Stimulated activated CD8-positive, alpha-beta memory T cell treated with anti-CD3 and anti-CD28 coated beads, Interleukin-7, amount 100 ng/mL, for 1 hour (primary cell): ENCODE measurements at places on chromosomes 2 and 18.

DNA sequence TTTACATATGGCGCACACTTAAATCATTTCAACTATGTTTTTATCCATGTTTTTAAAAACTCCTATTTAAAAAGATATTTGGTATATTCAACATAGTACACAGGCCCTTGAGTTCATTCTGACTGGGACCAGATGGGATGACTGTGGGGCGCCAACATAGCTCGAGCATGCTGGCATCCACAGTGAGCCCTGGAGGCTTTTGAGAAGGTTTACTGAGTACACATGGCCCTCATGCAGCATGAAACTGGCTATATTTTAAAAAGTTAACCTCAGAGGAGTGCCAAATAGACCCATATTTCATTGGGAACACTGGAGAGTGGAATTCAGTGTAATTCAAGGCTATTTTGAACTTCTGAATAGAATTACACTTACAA lies 83.6 kb downstream of the CCDC85A start:
- DNase-seq, result no peak

DNA sequence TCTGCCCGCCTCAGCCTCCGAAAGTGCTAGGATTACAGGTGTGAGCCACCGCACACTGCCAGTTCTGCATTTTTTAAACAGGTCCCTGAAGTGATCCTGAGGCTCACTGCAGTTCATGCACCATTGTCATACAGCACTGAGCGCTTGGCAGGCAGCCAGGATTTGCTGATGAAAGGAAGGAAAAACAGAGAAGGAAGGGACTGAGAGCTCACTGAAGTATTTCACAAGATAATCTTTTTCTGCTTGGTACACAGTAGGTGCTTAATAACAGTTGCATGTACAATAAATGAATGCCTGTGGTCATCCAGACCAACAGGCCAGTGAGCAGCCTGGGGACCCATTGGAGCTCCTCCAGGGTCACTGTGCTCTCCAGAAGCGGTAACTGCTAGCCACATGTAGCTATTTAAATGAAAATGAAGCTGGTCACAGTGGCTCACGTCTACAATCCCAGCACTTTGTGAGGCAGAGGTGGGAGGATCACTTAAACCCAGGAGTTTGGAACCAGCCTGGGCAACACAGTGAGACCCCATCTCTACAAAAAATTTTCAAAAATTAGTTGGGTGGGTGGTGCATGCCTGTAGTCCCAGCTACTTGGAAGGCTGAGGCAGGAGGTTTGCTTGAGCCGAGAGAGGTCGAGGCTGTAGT lies 33.1 kb upstream of the SMAD7 start:
- DNase-seq, result no peak

GRCh38 chr2:135159191-135159590 lies 107.1 kb downstream of the RAB3GAP1 start:
- no peak for DNase-seq

DNA sequence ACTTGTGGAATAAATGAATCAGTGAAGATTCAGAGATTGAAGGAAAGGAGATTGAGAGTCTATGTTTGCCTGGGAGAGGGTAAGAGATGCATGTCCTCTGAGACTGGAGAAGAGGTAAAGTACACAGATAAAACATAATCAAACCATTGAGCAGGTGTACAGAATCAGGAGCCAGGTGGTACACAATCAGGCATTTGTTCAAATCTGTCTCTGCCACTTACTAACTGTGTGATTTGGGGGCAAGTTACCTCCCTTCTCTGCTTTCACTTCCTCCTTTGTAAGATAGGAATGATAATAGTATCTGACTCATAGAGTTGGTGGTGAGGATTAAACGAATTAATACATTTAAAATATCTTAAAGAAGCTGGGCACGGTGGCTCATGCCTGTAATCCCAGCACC lies 94.0 kb downstream of the CDK15 start:
- DNase-seq, result no peak

DNA sequence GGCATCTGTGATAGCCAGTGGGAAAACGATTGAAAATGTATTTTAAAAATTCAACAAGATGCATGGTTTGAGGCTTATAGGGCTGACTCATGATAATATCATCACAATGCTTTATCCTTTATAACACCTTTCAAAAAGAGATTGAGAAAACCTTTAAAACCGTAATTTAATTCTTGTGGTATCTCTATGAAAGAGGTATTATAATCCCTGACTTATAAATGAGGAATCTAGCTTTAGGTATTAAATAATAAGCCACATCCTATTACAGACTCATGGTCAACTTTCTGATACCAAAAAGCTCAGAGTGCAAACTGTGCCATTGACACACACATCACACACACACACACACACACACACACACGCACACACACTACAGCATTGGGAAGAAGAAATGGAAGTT lies 134.6 kb upstream of the RAB12 start:
- no peak for DNase-seq

DNA sequence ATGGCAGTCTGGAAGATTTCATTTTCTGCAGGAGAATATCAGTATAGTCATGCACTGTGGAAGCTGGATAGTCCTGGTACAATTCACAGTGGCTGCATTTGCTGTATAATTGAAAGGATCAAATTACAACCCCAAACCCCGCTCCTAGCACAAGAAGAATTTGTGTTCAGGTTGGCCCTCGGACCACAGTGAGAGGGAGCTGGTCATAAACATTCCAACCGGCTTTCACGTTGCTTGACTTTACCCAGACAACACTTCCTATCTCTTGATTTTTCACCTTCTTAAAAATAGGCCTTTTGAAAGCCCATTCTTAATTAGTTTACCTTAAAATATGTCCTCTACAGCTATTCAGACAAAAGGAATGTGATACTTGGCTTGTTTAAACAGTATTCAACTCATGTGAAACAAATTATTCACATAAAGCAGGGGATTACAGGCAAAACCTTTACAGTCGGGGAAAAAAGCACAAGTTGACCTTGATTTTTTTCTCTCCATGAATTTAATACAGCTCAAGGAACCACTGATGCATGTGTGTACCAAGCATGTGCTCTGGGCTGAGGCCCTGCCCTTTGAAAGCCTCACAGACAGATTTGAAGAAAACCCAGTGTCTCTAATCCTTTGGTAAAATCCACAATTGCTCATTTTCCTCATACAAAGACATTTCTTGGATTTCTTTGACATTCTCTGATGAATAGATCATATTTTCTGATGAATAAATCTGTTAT lies 143.0 kb upstream of the SOX11 start:
- no peak for DNase-seq

DNA sequence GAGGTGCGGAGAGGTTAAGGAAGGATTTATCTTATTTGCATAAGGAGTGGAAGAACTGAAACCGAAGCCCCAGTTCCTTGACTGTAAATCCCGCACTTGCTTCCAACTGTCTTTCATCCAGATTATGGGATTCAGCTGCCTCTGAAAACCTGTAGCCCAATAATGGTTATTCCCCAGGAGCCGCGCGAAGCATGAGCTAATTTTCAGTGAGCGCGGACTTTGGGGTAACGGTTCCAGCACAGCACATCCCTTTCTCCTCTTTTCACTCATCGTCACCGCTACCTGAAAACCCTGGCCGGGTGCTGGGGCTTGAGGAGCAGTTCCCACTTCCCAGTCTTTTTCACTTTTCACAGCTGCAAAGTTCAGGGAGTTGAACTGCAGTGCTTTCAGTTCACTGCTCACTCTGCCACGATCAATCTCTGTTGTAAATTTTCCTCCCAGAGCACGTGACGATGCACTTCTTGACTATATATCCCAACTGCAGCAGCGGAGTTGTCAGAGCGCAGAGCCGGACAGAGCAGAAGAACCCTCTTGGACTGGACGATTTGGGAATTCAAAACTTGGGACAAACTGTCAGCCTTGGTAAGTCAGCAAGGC lies at the start of gene KCNE4:
TSS of gene KCNE4 (plus strand) at position 498 of the 597 bp plus-strand sequence. CDS start 641 bp downstream, outside the sequence.
- no peak for DNase-seq

DNA sequence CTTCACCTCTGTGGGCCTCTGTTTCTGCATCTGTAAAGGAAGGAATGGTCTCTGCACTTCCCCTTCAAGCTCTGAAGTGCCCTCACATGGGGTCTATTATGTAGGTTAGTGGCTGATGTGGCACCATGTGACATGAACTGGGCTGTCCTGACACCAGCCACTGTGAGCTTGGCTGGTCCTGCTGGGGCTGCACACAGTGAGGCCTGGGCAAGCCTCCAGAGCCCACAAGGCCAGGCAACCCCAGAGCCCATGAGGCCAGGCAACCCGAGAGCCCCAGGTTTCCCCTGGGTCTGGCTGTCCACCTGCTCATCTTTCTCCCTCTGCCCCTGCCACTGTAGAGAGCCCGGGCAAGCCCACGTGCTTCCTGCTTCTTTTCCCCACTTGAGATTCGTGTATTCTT lies 150.1 kb upstream of the SMAD2 start:
- DNase-seq, result no peak

DNA sequence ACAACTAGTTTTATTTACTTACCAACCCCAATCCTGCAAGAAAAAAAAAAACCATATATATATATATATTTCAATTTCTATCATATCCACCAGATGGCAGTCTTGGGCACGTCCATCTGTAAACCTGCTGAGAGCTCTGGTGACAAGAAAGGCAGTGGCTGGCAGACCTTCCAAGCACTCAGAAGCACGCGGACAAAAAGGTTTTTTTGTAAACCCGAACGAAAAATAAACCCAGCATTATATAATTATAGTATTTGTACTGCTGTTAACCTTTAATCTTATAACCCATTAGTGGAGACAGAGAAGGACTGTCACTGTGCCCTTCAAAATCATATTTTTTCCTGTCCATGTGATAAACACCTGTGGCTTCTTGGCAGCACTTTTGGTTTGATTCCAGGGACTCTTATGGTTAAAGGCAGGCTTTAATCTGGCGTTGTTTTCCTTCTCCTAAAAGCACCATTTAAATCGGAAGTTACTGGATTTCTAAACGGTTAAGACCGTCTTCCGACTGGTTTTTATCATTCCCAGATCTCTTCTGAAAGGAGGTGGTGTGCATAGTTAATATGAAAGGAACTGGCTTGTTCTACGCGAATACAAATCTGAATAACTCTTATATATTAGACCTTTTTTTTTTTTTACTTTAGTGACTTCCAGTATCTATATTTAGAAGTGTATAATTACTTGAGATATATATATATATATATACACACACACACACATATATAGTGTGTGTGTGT lies 31.0 kb upstream of the SLC3A1 start:
- no peak for DNase-seq

- no peak for DNase-seq
Observed at GRCh38 chr2:232292395-232293154, 86.0 kb upstream of the ALPP start.

DNA sequence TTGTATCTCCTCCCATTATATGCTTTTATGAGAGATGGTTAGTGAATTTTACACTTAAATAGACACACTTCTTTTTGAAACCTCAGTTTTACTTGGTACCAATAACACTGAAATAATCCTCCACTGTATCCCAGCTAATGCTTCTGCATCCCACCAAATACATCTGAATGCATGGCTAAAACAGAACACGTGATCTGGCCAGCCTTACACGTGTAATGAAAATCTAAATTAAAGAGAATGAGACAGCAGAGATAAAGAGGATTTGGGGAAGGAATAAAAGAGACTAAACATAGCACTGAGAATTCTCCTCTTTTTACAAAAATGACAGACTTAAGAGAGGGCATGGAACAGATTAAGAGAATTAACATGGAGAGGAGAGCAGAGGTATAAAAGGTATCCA lies 612.2 kb downstream of the NRXN1 start:
- no peak for DNase-seq

GRCh38 chr2:101064868-101065549 lies 62.9 kb downstream of the RPL31 start:
- DNase-seq, result no peak

DNA sequence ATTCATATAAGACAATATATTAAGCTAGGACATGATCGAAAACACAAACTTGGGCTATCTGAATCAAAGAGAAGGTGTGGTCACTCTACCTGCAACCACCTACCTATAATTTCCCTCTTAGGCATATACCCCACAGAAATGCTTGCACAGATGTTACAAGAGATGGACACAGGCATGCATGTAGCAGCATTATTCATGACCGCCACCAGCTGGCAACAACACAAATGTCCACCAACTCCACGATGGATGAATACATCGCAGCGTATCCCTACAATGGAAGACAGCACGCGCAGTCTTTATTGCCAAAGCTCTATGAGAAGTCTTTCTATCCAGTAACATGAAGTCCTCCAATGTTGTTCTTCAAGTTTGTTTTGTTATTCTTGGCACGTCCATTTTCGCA lies 90.8 kb downstream of the ARL4C start:
- DNase-seq, result no peak

DNA sequence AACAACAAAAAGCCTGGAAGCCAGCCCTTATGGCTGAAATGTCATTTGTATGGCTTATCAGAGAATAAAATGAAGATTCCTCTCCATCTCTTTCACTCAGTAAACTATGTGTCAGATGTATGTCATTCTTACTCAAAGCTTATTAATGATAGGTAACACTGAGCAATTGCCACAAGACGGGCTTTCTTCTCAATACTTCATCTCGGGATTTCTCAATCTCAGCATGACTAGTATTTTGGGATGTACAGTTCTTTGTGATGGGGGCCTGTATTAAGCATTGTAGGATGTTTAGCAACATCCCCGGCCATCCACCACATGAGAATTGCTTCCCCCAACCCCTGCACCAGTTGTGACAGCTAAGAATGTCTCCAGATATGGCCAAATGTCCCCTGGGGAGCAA lies 80.2 kb downstream of the MREG start:
- DNase-seq, result no peak

DNA sequence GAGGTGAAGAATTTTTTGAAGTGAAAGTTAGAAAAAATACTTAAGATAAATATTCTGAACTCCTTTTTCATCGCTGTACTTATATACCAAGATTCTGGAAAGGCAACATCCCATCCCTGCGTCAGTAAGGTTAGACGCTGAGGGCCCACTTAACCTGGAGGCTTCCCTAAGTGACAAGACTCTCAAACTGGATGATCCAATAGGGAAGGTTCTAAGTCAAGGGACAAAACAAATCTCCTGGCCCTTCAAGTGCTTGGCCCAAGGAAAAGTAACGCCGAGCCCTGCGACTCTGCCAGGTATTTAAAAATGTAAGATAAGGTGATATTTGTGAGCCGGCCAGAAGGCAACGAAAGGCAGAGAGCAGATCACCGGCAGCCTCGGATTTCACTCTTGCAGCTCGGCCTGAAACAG lies 1.3 kb downstream of the STK39 start:
- no peak for DNase-seq

DNA sequence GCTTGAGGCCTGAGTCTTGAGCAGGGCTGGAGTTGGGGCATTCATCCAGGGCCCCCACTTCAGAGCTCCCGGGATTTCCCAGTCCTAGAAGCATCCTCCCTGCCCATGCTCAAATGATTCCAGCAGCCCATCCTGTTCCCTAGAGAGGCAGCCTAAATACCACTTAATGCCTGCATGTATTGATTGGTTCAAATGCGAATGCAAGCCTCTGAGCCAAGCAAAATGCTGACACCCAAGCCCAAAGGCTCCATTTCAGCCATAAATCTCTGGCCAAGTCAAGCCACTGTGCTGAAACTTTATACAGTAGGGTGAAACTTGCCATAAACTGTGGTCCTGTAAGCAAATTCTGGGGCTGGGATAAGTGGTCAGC lies 279.8 kb downstream of the CLIP4 start:
- DNase-seq, result no peak
